ENCODE measurements at places on chromosomes 11 and 22.

DNA sequence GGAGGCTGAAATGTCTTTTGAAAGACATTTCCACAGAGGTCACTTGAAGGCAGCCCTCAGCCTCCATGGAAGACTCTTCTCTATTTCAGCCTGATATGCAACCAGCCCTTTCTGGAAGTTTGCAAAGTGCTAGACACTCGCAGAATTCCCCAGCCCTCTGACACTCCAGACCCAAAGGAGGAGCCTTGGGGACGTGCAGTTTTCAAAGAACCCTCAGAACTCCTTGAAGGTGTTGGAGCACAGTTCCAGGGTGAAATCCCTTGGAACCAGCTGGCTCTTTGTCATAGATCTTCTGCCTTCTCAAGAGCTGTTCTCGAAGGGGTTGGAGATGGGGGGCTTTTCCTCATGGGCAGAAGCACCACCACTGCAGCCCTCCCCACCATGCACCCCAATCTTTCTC lies 19.6 kb downstream of the SPATA19 start:
- DNase-seq: no peak

- DNase-seq: no peak
Measured at GRCh38 chr11:27381238-27381666, 18.2 kb upstream of the CCDC34 start.

- DNase-seq: no peak
Measured at GRCh38 chr11:86575927-86576326, 96.5 kb downstream of the ME3 start.

GRCh38 chr11:43366677-43367076 lies 8.0 kb downstream of the TTC17 start:
- DNase-seq: no peak

- DNase-seq: no peak
Measured at GRCh38 chr22:41501209-41501608, 32.3 kb downstream of the ACO2 start.

DNA sequence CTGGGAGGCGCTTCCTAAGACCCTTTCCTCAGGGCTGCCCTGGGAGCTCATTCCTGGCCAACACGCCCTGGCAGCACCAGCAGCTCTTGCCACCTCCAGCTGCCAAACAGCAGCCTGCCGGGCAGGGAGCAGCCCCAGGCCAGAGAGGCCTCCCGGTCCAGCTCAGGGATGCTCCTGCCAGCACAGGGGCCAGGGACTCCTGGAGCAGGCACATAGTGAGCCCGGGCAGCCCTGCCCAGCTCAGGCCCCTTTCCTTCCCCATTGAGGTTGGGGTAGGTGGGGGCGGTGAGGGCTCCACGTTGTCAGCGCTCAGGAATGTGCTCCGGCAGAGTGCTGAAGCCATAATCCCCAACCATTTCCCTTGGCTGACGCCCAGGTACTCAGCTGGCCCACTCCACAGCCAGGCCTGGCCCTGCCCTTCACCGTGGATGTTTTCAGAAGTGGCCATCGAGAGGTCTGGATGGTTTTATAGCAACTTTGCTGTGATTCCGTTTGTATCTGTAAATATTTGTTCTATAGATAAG lies 7.6 kb downstream of the SLC39A13 start:
- DNase-seq: peak; percentile 89
